HFFc6 (cell line): ENCODE measurements at places on chromosomes 6 and 20. TPM values are rescaled to one million over a fixed set of nuclear protein-coding genes. Genes with fewer than 3 reads are reported as not detected.

DNA sequence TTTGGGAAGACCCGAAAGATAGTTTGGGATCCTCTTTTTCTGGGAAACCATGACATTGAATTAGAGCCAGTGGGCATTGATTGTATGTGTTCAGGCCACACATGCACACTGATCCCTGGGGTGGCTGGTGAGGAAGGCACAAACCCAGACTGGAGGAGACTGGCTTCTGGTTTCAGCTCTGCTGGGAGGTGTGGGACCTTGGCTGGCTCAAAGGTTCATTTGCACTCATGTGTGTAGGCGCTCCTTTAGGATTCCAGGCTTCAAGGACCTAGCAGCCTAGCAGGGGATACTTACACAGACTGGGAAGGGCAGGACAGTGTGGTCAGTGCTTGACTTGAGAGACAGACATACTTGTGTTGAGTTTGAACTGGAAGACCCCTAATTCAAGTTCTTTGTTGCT, 7.2 kb downstream of the RIN2 start:
- DNase-seq = no peak

DNA sequence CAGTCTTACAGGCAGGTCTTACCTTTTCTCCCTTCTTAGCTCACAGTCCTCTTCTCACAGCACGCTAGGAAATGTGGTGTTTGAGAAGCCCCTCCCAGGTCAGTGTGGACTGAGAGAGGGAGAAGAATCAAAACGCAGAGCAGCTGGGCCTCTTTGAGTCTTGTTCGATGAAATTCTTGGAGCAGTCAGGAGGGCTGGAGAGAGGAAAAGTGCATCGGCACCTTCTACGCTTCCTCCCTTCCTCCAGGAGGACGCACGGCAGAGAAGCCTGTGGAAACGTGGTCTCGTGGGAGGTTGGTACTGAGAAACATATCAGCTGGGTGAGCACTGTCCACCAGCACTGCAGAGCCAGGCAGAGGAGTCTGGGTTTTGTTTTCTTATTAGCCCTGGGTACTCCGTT, 52.7 kb downstream of the TXLNB start:
- no peak for DNase-seq

- no peak for DNase-seq
Measured at GRCh38 chr20:53884859-53885541, 185.4 kb downstream of the BCAS1 start.

GRCh38 chr6:87729965-87730719, 28.1 kb upstream of the AKIRIN2 start:
- DNase-seq = peak; percentile 40

DNA sequence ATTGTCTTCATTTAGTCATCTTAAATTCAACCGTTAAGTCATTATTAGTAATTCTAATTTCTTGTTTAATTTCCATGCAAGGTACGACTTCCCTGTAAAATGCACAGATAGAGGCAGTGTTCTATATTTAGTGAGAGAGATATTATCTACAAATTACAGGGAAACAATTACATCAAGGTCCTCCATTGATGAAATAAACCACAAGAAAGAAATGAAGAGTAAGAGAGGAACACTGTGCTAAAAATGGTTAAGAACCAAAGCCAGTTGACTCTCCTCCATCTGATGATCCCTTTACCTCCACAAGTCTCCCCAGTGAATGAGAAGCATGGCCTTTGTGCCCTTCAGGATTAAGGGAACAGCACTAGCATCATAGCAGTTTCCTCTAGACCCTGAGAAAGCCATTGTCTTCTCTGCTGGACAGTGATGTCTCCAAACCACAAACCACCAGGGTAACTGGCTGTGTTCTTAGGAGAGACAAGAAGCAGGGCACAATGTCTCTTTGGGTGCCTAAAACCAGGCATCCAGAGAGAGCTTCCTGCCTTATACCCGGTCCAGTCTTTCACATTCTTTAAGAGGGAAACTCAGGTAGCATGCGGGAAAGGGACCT, 38.1 kb downstream of the IRF4 start:
- no peak for DNase-seq

GRCh38 chr6:112331306-112331705, 15.8 kb upstream of the RFPL4B start:
- peak; percentile 46 for DNase-seq

DNA sequence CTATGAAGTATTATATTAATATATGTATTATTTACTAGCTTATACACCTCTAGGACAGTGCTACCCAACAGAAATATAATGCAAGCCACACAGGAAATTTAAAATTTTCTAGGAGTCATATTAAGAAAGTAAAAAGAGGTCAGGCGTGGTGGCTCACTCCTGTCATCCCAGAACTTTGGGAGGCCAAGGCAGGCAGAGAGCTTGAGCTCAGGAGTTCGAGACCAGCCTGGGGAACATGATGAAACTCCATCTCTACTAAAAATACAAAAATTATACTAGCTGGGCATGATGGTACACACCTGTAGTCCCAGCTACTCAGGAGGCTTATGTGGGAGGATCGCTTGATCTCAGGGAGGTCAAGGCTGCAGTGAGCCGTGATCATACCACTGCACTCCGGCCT, 237.6 kb upstream of the ZNF217 start:
- no peak for DNase-seq

GRCh38 chr6:52661551-52661950, 9.4 kb upstream of the TMEM14A start:
- no peak for DNase-seq

DNA sequence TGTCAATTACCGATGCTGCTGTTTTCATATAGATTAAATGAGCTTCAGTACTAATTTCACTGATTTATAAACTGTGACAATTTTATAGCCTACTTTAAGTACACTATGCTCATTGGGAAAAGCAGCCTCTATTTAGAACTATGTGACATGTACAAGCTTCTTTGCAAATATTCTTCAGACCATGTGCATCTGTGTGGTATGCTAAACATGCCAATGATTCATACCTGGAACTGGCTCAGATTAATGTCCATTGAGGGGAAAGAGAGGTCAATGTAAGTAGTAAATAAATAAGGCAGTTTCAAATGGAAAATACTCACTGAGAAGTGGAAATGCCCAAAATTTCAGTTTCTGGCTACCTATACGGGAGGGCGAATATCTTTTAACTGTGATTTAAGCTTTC, 777.7 kb downstream of the C6orf118 start:
- DNase-seq = no peak

DNA sequence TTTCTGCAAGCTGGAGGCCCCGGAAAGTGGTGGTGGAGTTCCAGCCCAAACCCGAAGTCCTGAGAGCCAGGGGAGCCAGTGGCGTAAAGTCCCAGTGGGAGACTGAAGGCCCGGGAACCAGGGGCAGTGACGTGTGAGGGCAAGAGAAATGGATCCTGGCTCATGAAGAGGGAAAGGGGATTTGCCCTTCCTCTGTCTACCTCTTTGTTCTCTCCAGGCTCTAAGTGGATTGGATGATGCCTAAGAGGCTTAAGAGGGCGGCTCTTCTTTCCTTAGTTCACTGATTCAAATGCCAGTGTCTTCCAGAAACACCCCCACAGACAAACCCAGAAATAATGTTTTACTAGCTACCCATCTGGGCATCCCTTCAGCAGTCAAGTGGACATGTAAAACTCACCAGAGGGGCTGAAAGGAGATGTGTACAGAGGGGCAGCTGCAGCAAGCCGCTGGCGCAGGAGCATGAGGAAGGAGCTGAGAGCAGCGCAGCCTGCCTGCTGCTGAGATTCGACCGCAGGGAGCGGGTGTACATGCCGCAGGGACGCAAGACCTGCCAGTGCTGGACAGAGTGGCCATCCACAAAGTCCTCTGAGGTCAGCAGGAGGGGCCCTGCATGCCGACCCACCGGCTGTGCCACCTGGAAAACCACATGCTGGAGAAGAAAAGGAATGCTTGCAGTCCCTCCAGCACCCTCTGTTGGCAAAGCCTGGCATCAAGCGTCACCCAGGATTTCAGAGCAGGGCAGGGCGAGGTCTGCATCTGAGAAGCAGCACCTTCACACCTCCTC, 29.5 kb downstream of the CDYL start:
- peak; percentile 35 for DNase-seq

- peak; percentile 9 for DNase-seq
Measured at GRCh38 chr6:44411141-44411540, 23.6 kb downstream of the CDC5L start.

DNA sequence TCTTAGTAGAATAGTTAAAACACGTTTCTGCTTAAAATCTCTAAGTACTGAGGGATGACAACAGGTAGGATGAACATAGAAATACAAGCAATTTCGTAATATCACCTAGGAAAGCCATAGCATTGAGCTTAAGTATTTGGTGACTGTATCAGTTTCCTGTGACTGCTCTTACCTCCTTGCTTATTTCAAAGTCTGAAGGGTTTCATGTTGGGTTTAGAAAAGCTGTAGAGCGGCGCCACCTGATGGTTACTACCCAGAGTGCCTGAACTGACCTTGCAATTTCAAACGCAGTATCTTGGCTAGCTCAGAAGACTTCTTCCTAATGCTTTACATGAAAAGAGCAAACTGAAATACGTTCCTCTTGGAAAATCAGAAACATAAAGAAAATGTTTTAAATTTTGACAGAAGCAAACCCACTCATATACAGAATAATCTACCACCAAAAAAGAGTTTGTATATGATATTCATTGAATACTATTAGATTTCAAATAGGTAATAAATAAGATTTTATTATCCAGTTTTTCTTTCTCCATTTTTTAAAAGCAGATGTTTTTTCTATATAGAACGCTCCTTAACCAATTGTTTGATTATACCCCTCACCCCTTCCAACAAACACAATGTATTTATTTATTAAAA, 82.3 kb upstream of the RIPOR2 start:
- peak; percentile 32 for DNase-seq

GRCh38 chr20:63759377-63759901, 19.9 kb downstream of the SLC2A4RG start:
- DNase-seq = no peak

- DNase-seq = peak; percentile 58
Measured at GRCh38 chr6:148445620-148446019, 103.0 kb downstream of the SASH1 start.

DNA sequence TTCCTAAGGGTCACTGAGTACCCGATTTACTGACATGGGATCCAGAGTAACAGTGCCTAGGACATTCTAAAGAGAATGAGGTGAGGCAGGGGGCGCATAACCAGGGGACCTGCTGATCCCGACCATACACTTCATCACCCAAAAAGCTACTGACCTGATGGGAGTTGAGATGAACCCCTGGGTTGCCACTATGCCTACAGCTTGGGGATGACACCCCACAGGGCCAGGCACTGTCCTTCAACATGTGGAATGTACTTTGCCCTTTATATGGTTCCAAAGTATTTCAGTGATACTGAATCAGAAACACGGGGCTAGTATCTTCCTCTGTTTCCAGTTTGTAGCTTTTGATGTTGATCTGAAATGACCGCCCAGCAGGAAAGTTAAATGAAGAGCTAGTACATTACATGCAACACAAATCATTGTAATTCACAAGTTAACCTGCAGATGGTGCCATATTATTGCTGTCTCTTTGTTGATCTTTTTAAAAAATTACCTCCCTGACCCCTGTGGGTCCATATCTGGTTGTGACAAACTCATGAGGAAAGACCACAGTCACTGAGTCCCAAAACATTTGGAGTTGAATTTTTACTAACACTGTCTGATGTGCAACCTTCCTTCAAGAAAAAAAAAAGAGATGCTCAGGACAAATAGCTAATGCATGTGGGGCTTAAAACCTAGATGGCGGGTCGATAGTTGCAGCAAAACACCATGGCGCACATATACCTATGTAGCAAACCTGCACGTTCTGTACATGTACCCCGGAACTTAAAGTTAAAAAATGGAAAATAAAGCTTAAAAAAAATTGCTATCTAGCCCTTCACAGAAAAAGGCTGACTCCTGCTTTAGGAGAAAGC, 42.7 kb upstream of the GCNT2 start:
- peak; percentile 34 for DNase-seq

DNA sequence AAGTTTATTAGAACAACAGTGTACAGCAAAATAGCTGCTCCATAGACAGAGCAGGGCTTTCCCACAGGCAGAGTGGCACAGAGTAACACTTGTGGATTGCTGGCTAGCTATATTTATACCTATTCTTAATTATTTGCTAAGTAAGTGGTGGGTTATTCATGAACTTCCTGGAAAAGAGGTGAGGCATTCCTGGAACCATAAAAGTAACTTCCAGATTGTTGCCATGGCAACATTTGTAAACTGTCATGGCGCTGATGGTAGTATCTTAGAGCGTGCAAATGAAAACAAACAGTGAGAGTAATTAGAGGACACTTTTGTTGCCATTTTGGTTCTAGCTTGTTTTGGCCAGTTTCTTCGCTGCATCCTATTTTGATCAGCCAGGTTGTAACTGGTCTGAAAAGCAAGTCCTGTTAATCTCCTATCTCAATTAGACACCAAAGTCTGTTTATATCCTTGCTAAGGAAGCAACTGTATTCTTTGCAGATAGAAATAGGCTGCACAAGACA, 23.9 kb downstream of the DEFB114 start:
- no peak for DNase-seq

Gene SLC17A1
- not detected in 3 replicates for total RNA-seq

Gene RIPPLY2
- total RNA-seq = not detected in 3 replicates

Gene MAS1
- total RNA-seq = not detected in 3 replicates

Gene PGBD1
- 2.9 to 4.6 TPM (median 4.0 TPM) in 3 replicates for total RNA-seq

Gene C20orf96
- 2.8 to 3.5 TPM (median 3.0 TPM) in 3 replicates for total RNA-seq

Gene CRISP3
- not detected in 3 replicates for total RNA-seq

Gene ZNF391
- 0.44 to 0.87 TPM (median 0.82 TPM) in 3 replicates for total RNA-seq
